ENCODE measurements at places on chromosomes 5 and 9.

GRCh38 chr9:87770616-87771315 is 44.8 kb downstream of the CTSL start:
- DNase-seq = no peak

DNA sequence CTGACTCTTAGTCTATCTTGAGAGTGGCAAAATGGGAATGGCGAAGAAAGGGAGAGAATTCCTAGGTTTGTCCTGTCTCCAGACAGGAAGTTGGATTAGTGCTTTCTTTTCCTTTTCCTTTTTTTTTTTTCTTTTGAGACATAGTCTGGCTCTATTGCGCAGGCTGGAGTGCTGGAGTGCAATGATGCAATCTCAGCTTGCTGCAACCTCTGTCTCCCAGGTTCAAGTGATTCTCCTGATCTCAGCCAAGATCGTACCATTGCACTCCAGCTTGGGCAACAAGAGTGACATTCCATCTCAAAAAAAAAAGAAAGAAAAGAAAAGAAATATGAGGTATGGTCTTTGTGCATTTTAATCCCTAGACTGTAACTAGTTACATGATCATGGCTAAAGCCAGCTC is 12.6 kb upstream of the KIF27 start:
- no peak for DNase-seq

DNA sequence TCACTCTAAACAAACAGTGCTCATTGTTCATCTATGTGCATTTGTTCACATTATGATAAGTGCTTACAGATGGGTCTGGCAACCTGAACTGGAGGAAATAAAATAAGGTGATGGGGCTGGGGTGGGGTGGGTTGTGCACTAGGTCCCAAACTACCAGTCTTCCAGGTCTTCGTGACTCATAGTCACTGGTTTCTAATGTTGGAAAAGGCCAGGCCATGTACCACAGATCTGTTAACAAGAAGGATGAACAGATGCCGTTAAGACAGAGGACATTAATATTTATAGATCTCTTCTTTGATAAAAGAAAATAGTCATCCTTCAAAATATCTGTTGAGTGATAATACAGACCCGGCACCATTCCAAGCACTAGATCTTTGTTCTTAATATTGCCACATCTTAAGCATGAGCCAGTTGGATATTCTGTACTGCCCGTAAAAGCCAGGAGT is 71.4 kb upstream of the STARD4 start:
- DNase-seq = no peak

- no peak for DNase-seq
These were observed 96.8 kb downstream of the ALDH1A1 start for GRCh38 chr9:72855890-72856523.

DNA sequence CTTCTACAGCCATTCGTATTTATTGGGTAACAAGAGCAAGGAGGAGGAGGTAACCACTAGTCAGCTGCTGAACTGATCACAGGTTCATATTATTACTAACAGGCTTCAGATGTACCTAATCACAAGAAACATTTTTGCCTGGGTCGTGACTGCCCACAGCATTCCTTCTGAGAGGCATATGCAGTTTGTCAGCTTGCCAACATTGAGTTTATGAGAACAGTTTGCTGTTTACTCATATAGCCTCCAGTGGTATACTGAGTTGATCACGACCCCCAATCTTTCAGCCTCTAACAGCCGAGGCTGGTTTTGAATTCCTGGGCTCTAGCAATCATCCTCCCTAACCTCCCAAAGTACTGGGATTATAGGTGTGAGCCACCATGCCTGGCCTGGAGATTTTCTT is 693.6 kb downstream of the TLE1 start:
- DNase-seq = no peak

DNA sequence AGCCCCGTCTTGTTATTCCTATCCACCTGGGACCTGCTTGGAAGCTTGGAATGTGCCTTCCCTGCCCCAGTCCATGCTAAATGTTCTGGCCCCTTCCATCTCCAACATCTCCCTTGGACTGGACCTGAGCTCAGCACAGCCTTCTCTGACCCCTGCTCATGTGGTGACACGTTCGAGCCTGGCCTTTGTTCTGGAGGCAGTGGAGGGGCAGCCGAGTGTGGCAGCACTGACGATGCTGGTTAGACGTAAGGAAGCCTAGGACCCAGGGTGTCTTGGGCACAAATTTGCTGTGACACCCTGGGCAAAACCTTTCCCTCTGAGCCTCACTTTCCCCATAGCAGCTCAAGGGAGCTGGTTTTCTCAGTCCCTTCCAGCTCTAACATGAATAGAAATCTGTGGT is 3.9 kb downstream of the SPACA9 start:
- DNase-seq = no peak

DNA sequence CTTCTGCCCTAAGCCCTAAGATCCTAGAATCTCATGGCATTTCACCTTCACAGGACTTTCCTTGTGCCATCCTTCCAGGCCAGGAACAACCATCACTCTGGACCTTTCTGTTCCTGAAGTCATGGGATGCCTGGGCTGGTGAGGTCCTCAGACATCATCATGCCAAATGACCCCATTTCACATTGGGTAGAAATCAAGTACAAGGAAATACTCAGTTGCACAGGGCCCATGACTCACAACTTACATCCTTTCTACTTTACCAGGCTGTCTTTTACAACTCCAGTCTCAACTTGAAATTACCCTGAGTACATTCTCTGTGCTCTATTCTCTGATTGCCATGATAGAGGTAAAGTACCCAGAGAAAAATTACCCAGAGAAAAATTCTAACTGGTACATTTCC is 167.1 kb downstream of the PIK3R1 start:
- no peak for DNase-seq

DNA sequence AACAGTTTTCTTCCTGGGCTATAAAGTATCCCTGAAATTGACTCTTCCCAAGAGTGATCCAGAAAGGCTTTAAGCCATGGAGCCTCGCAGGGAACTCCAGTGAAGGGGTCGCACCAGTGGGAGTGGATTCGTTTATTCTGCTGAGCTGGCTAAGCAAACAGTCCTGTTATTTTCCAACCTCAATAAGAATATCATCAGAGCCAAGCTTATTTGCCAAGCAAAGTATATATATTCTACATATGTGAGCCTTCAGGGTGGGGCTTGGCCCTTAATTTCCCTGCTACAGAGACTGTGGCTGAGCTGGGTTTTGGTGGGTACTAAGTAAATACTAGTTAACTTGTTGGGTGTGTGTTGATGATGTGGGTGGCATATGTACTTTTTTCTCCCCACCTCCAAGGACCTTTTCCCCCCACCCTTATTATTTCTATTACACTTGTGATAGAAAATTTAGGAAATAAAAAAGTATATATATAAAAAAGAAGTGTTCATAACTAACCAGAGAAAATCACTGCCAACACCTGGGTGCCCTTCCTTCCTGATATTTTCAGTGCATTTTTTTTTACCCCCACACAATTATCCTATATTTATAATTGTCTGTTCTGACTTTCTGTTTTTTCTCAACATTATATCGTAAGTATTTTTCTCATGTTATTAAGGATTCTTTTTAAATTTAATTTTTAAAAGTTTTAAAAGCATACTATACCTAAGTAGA is 5.3 kb downstream of the GSN start:
- no peak for DNase-seq

DNA sequence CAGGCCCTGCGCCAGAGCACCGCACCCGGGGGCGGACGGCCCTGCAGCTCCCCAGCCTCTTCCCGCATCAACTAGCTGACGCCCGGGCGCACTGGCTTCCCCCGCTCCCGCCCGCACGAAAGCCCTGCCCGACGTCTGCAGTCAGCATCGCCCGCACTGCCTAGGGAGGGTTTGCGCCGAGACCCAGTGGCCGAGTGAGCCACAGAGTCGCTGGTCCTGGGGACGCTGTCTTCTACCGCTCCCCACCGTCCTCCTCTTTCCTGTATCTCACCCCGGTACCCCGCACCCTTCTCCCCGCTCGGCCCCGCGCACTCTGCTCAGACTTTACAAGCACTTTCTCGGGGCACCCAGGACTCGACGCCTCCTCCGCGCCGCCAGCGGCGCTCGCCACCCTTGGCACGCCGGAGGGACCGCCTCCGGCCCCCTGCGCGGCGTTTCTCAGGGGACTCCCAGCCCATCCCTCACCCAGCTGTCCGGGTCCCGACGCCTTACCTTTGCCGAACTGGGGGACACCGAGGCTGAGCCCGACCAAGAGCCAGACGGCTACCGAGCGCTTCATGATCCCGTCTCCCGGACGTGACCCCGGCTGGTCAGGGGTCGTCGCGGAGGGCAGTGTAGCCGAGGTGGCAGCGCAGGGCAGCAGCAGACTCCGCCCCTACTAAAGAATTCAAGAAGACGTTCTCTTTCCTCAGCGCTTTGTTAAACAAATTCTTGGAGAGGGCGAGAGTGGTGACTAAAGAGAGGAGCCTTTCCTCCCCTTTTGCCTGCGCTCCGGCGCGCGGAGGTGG is 670 bp downstream of the EDIL3 start:
- DNase-seq = no peak

DNA sequence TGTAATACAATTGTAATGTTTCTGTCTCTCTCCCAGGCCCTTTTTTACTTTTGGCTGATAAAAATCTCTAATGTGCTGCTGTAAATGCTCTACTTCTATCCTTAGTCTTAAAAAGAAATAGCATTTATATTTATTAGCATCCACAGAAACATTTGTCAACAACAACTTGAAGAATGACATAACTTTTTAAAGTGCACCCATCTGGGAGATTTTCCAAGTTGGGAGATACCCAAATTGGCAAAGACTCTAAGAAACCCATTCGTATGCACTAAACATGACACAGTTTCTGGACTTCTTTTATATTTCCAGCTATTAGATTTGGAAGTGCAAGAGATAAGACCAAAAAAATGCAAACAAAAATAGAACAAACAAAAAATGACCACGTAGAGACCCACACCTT is 2287.4 kb upstream of the WWC1 start:
- no peak for DNase-seq

- DNase-seq = no peak
These were observed 263.5 kb downstream of the ARHGAP26 start for GRCh38 chr5:143033535-143034250.

GRCh38 chr9:127856729-127857116 is 2.3 kb upstream of the ENG start:
- DNase-seq = no peak

- no peak for DNase-seq
These were observed 97.3 kb upstream of the GOLGA1 start for GRCh38 chr9:125038166-125038565.

- DNase-seq = no peak
These were observed 117.5 kb downstream of the COL5A1 start for GRCh38 chr9:134758949-134759607.

GRCh38 chr9:116641292-116642059 is 45.6 kb upstream of the TRIM32 start:
- no peak for DNase-seq

DNA sequence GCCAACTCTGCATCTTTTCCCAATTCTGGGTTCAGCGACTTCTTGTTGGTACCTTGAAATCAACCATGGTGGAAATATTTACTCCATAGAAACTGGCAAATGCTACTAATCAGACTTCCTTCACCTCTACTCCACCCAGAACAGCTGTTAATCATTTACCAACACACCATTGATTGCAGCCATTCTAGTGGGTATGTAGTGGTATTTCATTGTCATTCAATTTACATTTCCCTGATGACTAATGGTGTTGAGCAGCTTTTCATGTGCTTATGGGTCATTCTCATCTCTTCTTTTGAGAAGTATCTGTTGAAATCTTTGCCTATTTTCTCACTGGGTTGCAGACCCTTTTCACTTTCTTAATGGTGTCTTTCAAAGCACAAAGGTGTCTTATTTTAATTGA is 122.4 kb upstream of the MSX2 start:
- no peak for DNase-seq

GRCh38 chr5:150542933-150543445 is 35.1 kb downstream of the NDST1 start:
- no peak for DNase-seq

- no peak for DNase-seq
These were observed 54.7 kb downstream of the SH3RF2 start for GRCh38 chr5:145991044-145991575.

DNA sequence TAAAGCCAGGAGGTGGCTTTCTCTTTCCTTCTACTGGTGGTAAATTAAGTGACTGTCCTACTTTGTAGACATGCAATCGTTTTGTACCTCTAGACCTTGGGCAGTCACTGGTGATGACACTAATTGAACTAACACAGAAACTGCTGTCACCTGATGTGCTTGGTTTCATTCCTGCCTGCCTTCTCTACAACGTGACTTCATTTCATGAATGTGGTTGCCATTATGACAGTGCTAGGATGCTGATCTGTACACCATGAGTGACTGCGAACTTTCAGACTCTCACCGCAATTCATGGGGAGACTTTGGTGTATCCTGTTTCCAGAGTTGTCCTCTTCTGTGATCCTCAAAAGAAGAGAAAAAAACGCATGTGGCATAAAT is 47.5 kb downstream of the UBE2QL1 start:
- no peak for DNase-seq

DNA sequence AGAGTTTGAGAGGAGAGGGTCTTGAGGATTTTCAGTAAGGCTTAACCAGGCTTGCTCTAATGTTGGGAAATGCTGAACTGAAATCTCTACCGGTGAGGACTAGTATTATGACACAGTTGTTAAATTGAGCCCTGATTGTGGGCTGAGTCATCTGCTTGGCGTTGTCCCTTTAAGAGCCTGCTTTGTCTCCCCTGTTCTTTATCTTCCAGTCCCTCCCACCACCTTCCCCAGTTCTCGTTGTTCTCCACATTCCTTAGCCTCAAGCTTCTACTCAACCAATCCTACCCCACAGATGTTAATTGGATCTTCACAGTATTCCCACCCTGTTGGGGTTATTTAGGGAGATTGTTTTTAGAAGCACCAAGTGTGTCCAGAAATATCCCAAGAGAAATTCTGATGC is 57.6 kb downstream of the ANKRD55 start:
- DNase-seq = no peak

DNA sequence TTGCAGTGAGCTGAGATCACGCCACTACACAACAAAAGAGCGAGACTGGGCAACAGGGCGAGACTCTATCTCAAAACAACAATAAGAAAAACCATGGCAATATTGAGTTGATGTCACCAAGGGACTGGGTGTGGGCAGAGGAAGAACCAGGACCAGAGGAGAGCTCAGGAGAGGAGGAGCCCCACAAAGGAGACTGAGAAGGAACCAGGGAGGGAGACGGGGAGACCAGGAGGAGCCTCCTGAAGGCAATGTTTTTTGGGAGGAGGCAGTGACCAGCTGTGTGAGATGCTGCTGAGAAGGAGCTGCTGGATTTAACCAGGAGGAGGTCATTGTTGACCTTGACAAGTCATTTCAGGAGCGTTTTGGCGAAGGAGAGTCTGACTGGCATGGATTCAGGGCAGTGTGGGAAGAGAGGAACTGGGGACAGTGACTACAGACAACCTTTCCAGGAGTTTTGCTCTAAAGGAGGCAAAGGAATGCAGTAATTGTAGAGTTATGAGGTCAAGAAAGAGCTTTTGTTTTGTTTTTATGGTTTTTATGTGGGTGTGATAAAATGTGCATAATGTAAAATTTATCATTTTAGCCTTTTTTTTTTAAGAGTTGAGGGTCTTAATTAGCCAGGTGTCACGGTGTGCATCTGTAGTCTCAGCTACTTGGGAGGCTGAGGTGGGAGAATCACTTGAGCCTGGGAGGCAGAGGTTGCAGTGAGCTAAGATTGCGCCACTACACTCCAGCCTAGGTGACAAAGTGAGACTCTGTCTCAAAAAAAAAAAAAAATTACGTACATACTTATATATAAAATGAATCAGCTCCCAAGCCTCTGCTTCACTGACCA is 17.9 kb downstream of the TRUB2 start:
- no peak for DNase-seq

All from activated CD4-positive, alpha-beta T cell treated with anti-CD3 and anti-CD28 coated beads, Interleukin-2, amount 50 U/mL, for 1 hour (primary cell).